Stimulated activated CD8-positive, alpha-beta memory T cell treated with anti-CD3 and anti-CD28 coated beads, Interleukin-4, amount 100 ng/mL, for 1 hour (primary cell): ENCODE measurements at places on chromosomes 4 and X.
A peak's percentile ranks its signal among the peaks of the same experiment; 100 is the strongest.

DNA sequence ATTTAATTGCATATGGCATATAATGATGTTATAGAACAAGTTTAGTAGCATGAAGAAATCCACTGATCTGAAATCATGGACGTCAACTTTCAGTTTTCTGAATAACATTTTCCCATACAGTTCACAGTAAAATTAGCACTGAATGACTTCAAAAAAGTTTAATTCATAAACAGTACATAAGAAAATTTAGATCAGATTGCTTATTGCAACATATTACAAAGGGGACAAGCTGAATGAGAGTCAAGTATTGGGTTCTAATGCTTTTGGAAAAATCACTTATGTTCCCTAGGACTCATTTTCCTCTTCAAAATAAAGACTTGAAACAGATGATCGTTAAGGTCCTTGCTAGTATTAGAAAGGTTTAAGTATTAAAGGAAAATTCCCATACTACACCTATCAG lies 898.3 kb upstream of the INTU start:
- DNase-seq: no peak

- peak; percentile 17 for DNase-seq
These were observed 168.6 kb downstream of the PTTG2 start for GRCh38 chr4:38128478-38129459.

DNA sequence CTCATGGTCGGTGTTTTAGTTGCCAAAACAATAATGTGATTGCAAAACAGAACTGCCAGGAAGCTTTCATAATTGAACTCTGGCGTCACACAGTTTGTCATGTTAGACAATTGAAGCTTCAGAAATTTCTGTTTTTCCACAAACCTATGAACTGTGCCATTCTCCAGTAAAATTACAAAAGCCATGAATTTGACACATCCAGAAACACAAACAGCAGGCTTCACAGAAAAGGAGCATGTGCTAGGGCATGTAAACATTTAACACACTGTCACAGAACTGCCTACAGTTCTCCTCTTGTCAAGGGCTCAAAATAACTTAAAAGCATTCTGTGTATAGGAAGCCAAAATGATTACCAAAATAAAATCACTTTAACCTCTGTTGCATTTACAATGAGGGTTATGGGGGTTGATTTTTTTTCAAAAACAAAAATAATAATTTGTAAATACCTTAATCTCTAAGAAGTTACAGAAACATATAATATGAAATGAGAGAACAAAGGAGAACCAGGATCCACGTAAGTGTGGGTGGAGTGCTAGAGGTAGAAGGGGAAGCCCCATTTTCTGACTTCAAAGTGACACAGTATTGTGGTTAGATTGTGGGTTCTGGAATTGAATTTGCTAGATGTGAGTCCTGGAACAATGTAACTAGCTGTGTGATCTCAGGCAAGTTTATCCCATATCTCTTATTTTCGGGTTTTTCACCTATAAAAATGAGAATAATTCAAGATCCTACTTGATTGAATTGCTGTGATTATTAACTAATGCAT lies 295.0 kb downstream of the CENPC start:
- DNase-seq: no peak

DNA sequence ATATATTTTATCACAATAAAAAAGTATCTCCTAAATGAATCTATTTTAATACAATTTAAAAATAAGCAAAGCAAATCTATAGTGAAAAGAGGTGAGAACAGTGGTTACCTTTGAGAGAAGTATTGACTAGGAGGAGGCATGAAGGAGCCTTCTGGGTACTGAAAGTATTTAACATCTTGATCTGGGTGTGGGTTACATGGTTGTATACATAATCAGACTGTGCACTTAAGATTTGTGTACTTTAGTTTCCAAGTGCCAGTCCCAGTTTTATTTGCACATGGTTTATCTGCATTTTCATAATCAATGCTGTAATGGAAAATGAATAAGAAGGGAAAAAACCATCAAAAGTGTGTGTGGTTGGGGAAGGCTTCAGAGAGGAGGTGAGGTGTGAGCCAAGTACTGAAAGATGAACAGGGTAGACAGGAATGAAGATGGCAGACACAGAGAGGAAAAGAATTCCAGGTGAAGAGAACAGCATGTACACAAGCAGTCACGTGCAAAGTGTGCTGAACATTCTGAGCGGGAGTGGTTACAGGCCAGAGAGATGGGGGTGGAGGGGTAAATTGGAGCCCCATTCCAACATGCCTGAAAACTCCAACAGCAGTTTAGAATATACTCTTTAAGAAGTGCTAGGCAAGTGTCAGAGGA lies 14.6 kb downstream of the MAP7D2 start:
- DNase-seq: no peak

- DNase-seq: no peak
These were observed 43.6 kb upstream of the GRPEL1 start for GRCh38 chr4:7111441-7111840.

DNA sequence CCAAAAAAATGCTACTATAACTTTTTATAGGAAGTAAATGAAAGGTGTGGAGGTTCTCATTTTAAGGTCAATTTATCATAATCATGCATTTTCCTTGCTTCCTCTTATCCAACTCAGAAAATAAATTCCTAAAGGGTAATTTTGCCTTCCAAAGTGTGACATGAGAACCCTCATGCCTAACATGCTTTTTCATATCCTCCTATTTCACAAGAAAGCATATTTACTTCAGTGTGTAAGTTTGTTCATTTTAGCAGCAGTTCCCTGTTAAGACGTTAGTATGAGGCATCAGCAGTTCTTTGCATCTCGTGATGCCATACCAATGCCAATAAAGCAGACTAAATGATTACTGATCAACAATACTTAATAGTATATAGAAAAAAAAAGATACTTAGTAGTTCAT lies 18.4 kb downstream of the WDFY3 start:
- no peak for DNase-seq

GRCh38 chr4:6739920-6740319 lies 23.9 kb downstream of the BLOC1S4 start:
- DNase-seq: no peak
